ENCODE measurements at places on chromosomes 5 and 9.

DNA sequence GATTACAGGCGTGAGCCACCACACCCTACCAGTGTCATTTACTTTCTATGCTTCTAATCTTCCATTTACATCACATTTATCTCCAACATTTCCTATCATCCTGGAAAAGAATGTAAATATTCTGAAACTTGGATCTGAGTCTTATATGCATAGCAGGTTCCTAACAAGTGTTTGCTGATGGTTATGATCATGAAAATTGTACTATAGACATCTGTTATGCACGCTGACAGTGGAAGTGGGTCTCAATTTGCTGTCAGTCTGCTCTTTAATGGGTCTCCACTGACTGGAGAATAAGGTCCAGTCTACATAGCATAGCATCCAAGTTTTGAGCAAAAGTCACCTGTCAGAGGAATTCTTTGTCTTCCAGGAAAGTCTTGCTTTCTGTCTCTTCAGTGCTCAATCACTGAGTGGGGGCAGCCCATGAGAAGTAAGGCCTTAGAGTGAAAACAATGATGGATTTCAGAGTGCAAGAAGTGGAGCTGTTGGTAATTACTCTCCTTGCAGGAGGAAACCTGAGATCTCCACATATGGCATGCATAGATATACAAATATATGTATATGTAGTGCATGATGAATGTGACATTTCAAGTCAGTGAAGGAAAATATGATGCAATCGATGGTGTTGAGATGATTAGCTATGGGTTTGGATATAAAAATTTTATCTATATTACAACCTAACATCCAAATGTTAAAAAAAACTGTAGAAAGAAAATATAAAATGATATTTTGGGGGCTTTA lies 29.2 kb upstream of the MSANTD3 start:
- no peak for DNase-seq

- no peak for DNase-seq
These were observed 82.4 kb downstream of the GADD45G start for GRCh38 chr9:89687188-89687587.

DNA sequence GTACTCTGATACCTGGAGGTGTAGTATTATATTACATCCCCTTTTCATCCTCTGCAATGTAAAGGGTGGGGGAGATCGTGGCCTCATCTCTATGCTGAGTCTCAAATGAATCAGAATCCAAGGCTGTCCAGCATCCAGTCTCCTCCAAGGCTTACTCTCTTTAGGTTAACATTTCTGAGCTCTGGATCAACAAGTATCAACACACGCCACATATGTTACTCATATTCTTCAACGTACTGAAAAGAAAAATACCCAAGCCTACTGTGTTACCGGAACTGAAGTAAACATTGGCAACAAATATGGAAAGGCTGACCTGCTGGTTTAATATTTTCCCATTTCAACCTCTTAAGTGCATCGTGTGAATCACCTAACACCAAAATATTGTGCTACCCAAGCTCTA lies 241.8 kb downstream of the GAS1 start:
- DNase-seq: no peak

GRCh38 chr9:86575137-86575536 lies 220.9 kb upstream of the TUT7 start:
- no peak for DNase-seq

GRCh38 chr9:8468045-8468637 lies 668.6 kb upstream of the DMAC1 start:
- DNase-seq: no peak

GRCh38 chr5:82570-82969 lies 9.4 kb upstream of the PLEKHG4B start:
- DNase-seq: no peak

DNA sequence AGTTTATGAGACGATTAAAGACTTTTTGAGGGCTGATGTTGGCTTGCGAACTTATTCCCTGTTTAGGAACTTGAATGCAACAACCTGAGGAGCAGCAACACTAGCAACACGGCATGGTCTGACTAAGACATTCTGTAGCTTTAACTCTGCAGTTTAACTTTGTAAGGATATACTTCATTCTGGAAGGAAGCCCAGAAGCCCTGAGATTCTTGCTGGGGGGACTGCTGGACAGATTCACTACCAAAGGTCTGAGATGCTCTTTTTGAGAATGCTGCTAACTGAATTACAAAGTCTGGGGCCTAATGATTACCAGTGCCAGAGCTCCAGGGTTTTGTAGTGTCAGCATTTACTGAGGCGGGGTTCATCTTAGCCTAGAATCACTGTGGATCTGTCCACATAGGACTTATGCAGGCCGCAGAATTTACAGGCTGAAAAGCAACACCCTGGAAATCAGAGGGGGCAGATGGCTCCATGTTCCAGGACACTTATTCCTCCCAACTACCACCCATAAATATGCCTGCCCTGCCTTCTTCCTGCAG lies 537.1 kb upstream of the CDH18 start:
- no peak for DNase-seq

DNA sequence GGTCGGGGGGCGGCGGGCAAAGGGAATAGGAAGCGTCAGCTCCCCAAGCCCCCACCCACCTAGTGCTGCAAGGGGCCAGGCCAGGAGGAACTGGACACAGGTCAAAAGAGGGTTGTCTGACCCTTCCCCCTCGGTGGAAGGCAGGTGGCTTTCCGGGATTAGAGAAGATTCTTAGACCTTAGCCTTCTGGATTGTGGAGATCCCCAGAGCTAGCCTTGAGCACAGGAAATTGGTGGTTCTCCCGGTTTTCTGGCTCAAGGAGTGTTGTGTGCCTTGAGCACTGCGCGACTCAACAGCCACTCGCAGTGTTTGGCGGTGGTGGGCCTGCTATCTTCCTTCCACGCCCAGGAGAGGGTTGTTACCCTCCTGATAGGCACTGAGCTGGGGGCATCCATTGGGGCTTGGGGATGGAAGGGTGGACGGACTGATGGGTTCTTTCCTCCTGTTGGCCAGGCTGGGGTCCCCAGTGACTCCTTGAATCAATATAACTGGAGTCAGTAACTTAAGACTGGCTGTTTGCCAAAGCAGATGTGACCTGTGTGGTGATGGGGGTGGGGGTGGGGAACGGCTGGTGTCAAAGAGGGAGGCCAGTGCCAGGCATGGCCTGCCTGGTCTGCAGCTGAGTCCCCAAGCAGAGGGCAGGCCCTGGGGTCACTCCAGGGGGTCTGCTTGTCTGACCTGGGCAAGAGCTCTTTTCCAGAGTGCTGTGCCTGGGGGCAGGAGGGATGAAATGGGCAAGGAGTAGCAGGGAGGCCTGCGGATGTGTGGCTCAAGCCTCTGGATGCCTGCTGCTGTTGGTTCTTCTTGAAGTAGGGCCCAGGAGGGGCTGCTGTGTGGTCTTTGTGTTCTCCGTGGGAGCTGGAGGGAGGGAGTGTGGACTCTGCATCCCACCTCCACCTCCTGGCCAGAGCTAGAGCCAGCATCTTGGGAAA lies 2.1 kb downstream of the FGF18 start:
- DNase-seq: no peak

DNA sequence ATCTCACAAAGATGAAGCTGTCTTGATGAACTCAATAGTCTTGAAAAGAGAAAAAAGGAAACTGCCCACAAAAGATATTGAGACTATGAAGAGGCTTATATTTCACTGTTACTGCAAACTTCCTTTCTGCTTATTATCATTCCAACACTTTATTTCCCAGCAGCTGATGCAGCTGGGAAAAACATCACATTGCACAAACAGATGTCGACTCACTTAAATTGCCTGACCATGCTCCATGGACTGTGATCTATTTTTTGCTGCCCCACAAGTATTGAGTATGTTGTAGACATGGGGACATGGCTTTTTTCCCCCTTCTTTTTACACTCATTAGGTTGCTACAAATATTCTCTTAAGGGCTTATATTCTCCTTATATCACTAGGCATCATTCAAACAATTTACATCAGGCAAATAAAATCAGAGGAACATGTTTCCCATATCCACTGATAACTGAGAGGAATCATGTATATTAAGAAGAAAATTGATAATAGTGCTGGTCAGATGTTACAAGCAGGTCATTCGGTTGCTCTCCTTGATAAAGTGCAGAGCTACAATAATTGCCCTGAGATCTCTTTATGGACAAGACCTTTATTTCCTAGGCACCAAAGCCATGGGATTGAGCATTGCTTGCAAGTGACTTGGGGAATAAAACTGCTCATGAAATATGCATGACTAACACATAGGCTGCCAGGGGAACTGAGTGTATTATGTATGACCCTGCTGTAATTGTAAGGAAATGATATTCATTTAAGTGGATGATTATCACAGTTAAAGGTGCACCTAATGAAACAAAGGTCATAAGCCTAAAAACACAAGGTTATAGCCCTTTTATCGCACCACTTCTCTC lies 509.9 kb downstream of the ZNF608 start:
- DNase-seq: no peak

DNA sequence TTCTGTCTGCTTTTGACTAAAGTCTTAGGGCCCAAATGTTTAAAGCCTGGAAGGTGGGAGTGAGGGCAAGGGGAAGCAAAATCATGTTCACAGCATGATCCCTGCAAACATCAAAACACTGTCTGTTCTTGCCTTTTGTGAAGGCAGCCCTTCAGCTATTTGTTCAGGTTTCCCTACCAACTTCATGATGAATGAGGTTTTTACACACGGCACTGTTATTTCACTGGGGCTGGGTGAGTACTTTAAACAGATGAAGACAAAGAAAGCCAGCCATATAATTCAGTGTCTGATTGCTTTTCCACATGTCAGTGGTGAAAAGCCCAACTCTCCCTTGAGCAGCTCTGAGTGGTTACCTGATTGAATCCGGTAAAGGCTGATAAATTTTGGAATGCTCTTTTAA lies 224.7 kb upstream of the GRAMD2B start:
- DNase-seq: no peak

GRCh38 chr9:74960561-74960960 lies 7.8 kb upstream of the C9orf40 start:
- DNase-seq: no peak

DNA sequence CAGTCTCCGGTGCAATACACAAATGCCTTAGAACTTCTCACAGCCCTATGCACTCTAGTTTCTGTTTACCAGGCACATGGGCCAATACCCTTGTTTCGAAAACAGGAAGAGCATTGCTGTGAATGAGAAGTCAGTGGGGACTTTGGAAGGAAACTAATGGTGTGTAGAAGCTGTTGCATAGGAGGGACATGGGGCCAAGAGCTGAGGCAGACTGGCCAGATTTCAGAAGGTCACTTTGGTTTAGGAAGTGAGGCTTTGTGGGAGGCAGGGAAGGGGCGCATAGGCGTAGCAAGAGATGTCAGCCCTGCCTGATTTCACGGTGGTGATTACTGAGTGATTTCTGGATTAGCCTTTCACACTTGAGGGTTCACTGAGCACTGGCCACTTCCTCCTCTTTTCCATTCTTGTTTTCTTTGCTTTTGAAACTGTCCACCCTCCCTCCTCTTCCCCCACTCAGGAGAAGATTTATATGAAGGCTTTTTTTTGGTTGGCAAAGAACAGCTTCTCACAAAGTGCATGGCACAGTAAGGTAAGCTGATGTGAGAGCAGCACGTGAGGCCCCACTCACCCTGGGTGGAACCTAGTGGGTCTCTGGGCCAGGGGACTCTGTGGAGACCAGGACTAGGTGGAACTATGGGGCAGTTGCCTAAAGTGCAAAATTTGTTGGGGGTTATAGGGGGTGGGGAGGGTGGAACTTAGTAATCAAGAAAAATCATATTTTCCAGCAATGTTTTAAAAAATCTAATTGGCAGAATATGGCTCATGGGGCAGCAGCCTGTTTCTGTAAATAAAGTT lies 6.1 kb upstream of the TMEM252 start:
- no peak for DNase-seq

DNA sequence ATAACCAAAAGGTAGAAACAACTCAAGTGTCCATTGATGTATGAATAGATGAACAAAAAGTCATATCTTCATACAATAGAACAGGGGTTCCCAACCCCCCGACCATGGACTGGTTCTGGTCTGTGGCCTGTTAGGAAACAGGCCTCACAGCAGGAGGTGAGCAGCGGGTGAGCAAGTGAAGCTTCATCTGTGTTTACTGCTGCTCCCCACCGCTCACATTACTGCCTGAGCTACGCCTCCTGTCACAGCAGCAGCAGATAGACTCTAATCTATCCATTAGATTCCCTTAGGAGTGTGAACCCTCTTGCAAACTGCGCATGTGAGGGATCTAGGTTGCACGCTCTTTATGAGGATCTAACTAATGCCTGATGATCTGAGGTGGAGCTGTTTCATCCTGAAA lies 478.0 kb downstream of the BRINP1 start:
- DNase-seq: no peak

- DNase-seq: no peak
These were observed 248.1 kb upstream of the NREP start for GRCh38 chr5:112004867-112005622.

- no peak for DNase-seq
These were observed 148.2 kb downstream of the ARL15 start for GRCh38 chr5:54162184-54162583.

DNA sequence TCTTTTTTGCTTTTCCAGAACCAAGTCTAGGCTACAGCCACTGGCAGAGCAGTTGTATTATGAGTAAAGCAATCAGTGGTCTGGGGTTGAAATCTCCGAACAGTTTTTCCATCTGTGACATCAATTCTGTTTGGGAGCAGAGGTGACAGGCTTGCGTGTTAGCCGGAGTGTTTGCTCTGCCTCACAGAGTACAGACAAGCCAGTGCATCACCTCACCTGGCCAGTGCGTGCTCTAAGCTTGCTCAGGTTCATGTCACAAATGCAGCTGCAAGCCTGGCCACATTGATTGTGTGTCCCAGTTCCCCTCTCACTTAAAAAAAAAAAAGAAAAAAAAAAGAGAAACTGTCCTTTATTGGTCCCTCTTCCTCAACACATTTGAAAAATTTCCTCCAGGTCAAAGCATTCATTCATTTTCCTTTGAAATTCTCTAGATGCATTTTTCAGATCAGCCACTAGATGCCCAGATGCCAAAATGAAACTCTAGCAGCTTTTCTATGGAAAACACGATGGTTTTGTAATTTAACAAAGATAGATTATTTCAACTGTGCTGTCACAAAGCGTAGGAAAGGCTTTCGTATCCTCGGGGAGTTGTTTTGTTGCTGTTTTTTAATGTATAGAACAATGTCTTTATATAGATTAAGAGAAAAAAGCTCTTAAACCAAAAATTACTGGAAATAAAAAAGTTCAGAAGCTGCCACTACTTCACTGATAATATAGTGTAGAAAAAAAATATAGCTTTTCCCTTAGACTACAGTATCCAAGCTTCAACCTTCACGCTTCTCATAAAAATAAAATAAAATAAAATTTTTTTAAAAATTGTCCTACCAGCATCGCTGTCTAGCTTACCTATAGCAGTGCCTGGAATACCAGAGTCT lies 585.5 kb downstream of the TLE1 start:
- DNase-seq: no peak

GRCh38 chr9:86642721-86643120 lies 288.5 kb upstream of the TUT7 start:
- DNase-seq: no peak

Data from GM12891 (cell line).